ENCODE measurements at places on chromosomes 13 and 19.
A peak's percentile ranks its signal among the peaks of the same experiment; 100 is the strongest.

DNA sequence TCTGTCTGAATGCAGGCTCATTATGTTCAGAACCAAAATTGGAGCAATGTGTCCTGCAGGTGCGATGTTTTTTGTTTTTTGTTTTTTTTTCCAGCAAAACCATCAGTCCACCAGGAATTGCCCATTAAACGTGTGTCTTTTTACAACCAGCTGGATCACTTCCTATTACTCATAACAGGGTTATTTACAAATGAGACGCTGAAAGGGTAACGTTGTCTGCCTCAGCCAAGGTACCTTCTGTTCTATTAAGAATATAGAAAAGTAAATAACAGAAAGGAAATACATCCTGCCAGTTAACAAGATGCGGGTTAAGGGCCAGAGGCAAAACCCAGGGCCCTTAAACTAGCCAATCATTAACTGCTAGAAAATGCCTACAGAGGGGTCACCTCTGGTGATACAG lies 590.4 kb downstream of the TBC1D4 start:
- no peak for DNase-seq

- DNase-seq: no peak
Measured at GRCh38 chr19:36573895-36574720, 1.0 kb upstream of the ZNF529 start.

DNA sequence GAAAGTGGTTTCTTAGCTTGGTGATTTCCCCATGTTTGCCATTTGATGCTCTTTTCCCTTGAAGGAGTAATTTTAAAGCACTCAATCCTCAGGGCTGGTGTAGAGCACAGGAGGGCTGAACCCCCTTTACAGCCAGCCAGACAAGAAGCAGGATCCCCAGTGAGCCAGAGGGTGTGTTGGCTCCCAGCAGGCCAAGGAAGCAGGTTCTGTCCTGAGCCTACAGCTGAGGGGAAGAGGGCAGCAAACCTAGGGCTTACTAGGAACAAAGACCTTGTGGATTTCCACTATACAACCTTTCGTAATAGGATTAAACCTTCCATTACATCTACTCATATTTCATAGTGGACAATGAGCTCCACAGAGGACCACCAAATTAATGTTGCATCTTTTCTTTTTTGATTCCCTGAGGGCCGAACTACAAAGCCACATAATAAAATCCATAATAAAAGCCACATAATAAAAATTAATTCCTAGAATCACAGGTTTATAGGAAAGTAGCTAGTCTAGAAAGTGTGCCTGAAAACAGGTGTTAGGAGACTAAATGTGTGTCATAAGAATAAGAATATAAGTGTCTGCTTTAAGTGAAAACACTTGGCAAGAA lies 300.2 kb downstream of the DCLK1 start:
- DNase-seq: no peak

DNA sequence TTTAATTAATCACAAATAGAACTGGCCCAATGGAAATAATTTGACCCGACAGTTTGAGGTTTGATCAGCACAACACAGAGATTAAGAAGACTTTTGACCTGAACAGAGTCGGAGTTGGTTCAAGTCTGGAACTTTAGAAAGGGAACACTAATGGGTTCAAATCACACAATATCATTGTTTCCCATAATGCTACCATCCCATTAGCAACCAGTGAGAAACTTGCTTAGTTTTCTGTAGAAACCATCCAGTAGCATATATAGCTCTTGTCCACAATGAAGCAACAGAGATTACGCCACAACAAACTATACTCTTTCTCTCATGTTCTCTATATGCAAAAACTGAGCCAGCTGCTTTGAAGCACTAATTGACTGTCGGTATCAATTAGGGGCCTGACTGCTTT lies 376.9 kb upstream of the SPRY2 start:
- DNase-seq: no peak

DNA sequence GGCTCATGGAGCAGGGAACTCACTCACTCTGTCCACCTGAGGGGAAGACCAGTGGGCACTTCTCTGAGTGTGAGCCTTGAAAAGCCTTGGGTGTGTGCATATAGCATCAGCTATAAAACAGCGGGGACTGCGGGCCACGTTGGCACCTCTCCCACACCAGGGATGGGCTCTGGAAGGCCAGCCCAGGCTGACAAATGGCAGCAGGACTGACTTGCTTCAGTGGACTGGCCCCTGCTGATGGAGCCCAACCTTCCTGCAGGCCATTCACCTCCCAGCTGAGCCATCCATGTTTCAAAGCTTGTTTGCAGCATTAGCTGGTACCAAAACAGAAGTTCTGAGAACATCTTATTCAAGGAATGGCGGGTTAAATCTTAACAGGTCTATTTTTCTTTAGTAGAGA lies 21.0 kb downstream of the TSHZ3 start:
- no peak for DNase-seq

DNA sequence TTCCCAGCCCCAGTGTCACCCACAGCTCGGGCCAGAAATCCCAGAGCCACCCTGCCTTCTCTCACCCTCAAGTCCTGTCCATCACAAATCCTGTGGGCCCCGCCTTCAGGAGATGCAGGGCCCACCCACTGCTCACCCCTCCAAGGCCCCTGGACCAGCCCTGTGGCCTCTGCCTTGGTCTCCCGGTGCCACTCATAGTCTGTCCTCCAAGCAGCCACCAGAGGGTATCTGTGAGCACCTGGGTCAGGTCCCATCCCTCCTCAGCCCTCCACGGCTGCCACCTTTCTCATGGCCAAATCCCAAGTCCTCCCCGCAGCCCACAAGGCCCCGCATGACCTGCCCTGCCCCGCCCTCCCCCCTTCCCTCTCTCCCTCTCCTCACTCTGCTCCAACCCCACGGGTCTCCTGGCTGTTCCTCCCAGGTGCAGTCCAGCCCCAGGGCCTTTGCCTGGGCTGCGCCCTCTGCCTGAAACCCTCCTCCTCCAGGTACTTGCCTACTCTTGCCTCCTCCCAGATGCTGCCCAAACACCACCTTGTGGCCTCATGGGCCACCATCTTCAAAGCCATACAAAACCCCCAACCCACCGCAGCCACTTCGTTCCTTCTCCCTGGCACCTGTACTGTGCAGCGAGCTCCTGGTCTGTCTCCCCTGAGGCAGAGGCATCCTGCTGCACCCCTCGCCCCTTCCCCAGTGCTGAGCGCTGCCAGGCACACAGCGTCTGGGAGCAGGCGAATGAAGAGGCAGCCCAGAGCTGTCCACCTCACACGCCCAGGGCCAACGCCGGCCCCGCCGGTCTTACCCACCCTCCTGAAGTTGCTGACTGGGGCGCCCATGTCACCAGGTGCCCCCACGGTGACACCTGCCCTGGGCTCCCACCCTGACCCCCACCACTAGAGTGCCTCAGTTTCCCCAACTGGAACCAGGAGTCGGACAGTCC lies 13.2 kb upstream of the UQCR11 start:
- DNase-seq: no peak

GRCh38 chr13:27825072-27825471 lies 32.8 kb downstream of the GSX1 start:
- no peak for DNase-seq

DNA sequence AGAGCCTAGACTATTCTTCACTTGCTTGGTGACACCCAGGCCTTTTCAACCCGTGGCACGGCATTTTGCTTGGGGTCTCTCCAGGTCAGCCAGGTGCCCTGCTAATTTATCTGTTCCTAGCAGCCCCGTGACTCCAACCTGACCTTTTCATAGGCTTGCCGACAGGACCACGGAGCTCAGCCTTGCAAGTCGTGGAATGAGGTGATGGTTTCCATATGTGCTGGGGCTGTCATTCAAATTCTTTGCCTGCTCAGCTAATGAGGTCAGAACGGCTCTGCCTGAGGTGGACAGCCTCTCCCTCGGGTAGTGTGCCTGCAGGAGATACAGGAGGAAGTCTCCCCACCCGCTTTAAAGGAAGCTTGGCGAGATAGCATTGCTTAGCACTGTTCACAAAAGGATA lies 61.0 kb downstream of the SHISA2 start:
- no peak for DNase-seq

- DNase-seq: no peak
Measured at GRCh38 chr19:18639706-18640243, 2.9 kb downstream of the KLHL26 start.

DNA sequence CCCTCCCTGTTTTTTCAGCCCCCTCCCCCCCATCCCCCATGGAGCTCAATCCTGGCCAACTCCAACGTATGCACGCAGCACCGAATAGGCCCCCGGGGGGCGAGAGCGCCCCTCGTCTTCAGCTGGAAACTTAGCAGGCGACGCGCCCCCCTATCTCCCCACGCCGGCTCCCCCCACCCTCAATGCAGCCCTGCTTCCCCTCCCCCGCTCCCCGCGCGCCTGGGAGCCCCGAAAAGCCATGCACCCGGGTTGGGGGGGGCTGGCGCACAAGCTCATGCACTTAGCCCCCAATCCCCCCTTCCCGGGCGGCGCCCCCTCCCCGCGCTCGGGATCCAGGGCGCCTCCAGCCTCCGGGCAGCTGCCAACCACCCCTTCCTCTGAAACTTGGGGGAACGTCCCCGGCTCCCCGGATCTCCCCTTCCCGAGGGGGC lies 508 bp downstream of the ZBTB7A start:
- DNase-seq: no peak

DNA sequence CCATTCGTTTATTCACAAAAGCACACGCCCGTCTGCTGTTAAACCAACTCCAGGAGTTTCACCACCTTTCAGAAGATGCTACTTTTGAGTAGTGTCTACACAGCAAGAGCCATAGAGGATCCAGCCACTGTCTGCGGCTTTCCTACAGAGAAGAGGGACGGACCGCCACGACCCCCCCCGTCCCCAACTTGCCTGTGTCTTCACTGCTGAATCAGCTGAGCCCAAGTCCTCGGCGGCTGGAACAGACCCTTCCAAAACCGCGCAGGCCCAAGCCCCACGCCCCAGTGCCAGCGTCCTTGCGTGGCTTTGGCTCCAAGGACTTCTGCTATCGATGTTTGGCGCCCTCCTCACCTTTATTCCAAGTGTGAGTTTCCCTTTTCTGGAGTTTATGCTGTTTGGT lies 65.1 kb downstream of the SPACA7 start:
- no peak for DNase-seq

DNA sequence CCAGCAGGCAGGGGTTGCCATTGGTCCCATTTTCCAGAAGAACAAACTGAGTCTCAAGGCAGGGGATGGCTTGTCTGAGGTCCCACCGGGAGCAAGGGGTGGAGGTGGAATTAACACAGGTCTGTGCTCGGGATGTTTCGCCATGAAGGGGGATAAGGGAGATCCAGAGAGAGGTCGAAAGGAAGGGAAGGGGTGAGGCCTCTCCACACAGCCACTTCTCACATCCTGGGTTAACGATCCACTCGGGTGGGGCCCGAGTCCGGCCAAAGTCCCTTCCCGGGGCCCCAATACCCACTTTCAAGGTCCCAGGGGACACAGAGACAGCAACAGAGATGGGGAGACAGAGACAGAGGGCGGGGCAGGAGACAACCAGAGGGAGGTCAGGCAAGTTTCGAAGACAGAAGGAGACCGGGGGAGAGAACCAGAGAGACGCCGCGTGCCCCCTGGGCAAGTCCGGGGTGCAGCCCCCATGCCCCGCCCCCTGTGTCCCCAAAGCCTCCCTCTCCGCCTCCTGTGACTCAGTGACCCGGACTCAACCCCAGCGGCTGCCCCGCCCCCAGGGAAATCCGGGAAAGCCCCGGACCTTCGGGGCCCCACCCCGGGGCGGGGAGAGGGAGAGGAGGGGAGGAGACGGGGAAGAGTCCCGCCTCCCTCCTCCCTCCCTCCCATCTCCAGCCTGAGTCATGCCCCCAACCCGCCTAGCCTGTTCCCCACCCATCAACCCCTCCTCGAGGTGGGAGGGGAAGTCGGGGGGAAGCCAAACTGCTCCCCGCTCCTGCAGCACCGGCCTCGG lies 1.4 kb upstream of the BCL3 start:
- peak; percentile 78 for DNase-seq

GRCh38 chr13:88602786-88603777 lies 931.9 kb downstream of the SLITRK5 start:
- no peak for DNase-seq

GRCh38 chr13:53901593-53901992 lies 873.0 kb downstream of the OLFM4 start:
- DNase-seq: no peak

GRCh38 chr19:3361384-3362216 lies 4.8 kb upstream of the NFIC start:
- DNase-seq: no peak

DNA sequence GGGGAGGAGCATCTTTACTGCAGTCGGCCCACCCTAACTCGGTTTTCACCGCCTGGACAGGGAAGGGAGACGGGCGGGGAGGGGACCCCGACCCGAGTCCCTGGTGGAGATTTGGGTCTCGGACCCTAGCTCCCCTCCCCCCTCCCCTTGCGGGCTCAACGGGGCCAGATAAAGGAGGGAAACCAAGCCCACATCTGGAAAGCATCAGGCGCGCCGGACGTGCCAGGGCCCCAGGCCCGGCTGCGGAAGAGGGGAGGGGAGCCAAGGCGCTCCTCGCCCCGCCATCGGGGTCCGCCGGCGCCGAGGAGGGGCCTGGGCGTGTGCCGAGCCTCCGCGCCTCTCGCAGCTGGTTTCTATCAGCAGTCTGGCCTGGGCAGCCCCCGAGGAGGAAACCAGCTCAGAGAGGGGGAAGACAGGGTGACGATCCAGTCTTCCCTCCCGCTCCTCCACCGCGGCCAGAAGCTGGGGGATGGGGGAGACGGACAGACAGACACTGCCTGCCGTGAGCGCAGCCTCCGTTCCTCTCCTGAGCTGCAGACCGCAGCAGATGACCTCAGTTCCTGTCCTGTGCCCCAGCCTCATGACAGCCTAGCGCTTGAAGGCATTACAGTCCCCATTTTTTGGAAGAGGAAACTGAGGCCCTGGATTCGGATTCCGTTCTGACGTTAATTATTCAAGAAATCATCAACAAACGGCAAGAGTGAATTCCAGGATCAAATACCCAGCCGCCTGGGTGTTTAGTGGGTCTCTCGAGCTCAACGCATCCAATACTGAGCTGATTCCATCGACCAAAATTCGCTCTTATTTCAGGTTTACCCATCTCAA lies 3.6 kb upstream of the GNG8 start:
- no peak for DNase-seq

DNA sequence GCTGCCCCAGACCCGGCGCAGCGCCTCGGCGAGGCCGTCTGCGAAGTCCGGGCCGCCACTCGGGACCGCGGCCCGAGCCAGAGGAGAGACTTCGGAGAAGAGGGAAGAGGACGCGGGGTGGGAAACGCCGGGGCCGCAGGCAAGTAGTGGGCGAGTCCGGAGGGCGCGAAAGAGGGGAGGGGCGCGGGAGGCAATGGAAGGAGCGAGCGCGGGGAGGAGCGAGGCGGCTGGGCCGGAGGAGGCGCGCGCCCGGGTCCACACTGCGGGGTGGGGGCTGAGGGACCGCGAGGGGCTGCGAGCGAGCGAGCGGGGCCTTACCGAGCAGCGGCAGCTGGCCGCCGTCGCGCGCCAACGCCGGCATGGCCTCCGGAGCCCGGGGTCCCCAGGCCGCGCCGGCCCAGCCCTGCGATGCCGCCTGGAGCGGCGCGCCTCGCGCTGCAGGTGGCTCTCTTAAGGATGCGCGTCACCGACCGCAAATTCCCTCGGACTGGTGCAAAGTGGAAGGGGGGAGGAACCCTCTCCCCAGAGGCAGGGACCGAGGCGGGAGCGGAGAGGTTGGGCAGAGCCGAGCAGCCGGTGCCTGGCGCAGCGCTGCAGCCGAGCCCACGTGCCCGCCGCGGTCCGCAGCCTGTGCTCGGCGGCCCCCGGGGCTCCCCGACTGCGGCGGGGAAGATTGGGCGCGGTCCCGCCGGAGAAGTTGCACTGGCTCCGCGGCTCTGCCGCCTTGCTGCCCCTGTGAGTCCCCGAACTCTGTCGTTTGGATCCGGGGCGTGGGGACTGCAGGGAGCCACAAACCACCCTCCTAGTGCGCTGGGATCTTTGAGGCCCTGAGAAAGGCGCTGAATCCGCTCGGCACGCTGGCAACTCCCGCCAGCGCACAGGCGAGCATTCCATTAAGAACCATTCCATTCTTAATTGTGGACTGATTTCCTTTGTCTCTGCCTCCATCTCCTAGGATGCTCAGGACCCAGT lies at the start of gene FLT3:
Gene FLT3 (minus strand): TSS at position 427 of the 972 bp plus-strand sequence. CDS start 66 bp downstream, at position 361.
- DNase-seq: no peak

GRCh38 chr19:49161987-49162386 lies 4.4 kb downstream of the TRPM4 start:
- no peak for DNase-seq
